Stimulated activated CD4-positive, alpha-beta T cell treated with anti-CD3 and anti-CD28 coated beads, TNF-alpha, amount 100 ng/mL, for 24 hours (primary cell): ENCODE measurements at places on chromosomes 13 and 19.

DNA sequence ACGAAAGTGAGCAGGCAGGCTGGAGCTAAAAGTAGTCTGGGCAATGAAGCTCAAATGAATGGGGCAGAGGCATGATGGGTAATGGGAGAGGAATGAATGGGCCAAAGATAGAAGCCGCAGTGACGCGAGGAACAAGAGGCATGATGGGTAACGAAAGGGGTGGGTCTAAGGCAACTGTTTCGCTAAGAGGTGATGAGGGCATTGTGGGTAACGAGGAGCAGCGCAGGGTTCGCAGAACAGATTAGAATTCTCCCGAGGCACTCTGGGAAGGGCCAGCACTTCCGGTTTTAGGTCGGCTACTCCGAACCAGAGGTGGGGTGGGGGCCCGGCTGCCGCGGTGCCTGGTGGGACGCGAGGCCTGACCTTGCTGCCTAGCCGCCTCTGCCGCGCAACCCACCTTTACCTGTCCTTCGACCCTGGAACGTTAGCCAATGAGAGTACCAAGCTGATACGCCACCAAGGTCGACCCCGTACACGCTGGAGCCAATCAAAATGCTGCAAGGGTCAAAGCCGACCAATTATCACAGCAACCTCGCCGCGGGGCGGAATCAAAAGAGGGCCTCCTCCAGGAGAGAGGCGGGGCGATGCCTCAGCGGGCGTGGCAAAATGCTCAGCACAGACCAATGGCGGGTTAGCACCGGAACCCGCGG, 563 bp upstream of the TOMM40 start:
- DNase-seq = no peak

DNA sequence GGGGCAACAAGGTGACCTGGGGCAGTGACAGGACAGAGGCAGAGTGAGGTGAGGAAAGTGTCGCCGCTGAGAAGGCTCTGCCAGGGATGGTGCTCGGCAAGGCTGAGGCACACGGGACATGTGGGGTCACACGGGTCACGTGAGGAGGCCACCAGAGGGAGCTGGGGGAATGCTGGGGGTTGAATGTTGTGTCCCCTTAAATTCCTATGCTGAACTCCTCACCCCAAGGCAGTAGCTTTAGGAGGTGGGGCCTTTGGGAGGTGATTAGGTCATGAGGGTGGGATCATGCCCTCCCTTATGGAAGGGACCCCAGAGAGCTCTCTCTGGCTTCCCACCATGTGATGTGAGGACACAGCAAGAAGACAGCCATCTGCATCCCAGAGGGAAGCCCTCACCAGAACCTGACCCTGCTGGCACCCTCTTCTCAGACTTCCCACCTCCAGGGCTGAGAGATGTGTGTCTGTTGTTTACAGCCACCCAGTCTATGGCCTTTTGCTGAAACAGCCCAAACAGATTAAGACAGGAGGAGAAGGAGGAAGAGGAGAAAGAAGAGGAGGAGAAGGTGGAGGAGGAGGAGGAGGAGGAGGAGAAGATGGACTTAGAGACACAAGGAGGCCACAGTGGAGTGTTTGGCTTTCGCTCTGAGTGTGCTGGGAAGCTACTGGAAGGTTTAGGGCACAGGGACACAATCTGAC, 35.4 kb downstream of the RFX2 start:
- no peak for DNase-seq

DNA sequence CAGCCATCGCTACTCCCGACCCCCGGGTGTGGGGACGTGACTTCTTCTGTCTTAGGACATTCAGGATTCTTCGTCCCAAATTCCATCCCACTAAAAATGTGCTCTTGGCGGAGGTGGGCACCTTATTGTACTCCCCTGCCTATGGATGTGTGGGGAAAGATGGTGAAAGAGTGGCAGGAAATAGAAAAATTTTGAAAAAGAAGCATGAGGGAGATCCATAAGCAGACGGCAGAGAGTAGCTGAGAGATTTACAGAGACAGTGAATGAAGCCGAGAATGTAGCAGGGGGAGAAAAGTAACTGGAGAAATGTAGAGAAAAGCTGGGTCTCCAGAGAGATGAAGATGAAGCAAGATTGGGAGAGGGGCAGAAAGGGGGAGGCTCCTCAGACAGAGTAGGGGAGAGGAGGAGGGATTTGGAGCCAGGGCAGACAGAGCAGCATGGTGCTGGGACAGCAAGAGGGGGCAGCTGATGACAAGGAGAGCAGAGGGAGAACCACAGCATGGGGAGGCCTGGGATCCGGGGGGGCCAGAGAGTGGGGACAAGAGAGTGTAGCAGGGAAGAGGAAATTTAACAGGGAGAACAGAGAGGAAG, 843 bp downstream of the ZNF610 start:
- DNase-seq = no peak

GRCh38 chr13:29925457-29926097, 75.2 kb upstream of the UBL3 start:
- DNase-seq = no peak

GRCh38 chr19:23343434-23344010, 51.7 kb downstream of the ZNF91 start:
- no peak for DNase-seq

GRCh38 chr13:102878481-102878880, 32.6 kb downstream of the ERCC5 start:
- DNase-seq = no peak
